ENCODE measurements at places on chromosomes 1 and 21. TPM values are rescaled to one million over a fixed set of nuclear protein-coding genes. Genes with fewer than 3 reads are reported as not detected.

Gene ACOT11
- 4.5 TPM for polyA plus RNA-seq

Gene TMPRSS2
- 11.0 TPM for polyA plus RNA-seq

Gene NEXN
- 0.17 TPM for polyA plus RNA-seq

Gene ELK4
- polyA plus RNA-seq = 2.5 TPM

Gene SLC35F3
- 1.2 TPM for polyA plus RNA-seq

Gene LRRC38
- 0.17 TPM for polyA plus RNA-seq

Gene CFAP74
- polyA plus RNA-seq = 0.09 TPM

Gene VAV3
- polyA plus RNA-seq = 1.3 TPM

Gene LINGO4
- not detected for polyA plus RNA-seq

Gene RHD
- 0.33 TPM for polyA plus RNA-seq

Gene COL11A1
- polyA plus RNA-seq = 4.0 TPM

All from H1 (cell line).